Hematopoietic multipotent progenitor cell treated with erythropoietin and hydrocortisone succinate and interleukin-3 and kit ligand, for 8 days (in vitro differentiated cells): ENCODE measurements at places on chromosomes 1 and 21.

- DNase-seq, result no peak
Observed at GRCh38 chr1:232532901-232533300, 97.0 kb downstream of the SIPA1L2 start.

- DNase-seq, result no peak
Observed at GRCh38 chr21:33149181-33149580, 79.2 kb downstream of the OLIG1 start.

- DNase-seq, result no peak
Observed at GRCh38 chr1:30043256-30043655, 680.1 kb downstream of the MATN1 start.

- DNase-seq, result no peak
Observed at GRCh38 chr1:175388285-175388684, 195.7 kb upstream of the KIAA0040 start.

DNA sequence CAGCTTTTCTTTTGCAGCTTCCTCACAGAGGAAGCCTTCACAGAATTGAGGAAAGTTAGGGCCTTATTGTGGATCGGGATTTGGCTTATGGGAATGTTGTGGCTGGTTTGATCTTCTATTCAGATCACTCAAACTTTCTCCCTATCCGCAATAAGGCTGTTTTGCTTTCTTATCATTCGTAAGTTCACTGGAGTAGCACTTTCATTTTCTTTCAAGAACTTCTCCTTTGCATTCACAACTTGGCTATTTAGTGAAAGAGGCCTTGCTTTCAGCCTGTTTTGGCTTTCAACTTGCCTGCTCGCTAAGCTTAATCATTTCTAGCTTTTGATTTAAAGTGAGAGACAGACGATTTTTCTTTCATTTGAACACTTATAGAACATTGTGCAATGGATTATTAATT lies 181.9 kb upstream of the B3GALT2 start:
- DNase-seq, result no peak

- DNase-seq, result no peak
Observed at GRCh38 chr1:200873116-200873670, 412 bp downstream of the GPR25 start.

DNA sequence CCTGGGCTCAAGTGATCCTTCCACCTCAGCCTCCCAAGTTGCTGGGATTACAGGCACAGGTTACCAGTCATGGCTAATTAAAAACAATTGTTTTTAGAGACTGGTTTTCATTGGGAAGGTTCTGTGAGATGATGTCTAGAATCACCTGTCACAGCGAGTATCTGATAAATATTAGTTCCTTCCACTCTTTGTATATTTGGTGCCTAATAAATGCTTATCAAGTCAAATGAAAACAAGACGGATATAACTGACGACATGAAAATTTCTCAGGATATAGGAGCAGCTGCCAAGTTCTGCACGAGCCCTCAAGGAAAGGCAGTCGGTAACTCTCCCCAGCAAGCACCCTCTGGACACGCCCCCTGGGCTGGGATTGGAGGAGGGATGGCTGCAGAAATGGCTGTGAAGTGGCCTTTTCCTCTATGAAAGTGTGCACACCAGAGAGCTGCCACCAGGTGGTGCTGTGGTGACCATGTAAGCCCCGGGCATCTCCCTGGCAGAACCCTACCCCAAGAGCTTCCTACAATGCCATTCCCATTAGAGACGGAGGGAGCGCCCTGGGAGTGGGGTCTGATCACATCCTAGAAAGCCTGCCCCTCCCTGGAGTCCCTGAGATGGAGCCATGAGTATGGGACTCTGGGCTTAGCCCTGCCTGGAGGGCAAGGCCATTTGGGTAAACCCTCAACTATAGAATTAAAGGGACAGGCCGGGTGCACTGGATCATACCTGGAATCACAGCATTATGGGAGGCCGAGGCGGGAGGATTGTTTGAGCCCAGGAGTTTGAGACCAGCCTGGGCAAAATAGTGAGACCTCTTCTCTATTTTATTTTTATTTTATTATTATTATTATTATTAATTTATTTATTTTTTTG lies 50.9 kb downstream of the HTR6 start:
- peak; percentile 93 for DNase-seq

DNA sequence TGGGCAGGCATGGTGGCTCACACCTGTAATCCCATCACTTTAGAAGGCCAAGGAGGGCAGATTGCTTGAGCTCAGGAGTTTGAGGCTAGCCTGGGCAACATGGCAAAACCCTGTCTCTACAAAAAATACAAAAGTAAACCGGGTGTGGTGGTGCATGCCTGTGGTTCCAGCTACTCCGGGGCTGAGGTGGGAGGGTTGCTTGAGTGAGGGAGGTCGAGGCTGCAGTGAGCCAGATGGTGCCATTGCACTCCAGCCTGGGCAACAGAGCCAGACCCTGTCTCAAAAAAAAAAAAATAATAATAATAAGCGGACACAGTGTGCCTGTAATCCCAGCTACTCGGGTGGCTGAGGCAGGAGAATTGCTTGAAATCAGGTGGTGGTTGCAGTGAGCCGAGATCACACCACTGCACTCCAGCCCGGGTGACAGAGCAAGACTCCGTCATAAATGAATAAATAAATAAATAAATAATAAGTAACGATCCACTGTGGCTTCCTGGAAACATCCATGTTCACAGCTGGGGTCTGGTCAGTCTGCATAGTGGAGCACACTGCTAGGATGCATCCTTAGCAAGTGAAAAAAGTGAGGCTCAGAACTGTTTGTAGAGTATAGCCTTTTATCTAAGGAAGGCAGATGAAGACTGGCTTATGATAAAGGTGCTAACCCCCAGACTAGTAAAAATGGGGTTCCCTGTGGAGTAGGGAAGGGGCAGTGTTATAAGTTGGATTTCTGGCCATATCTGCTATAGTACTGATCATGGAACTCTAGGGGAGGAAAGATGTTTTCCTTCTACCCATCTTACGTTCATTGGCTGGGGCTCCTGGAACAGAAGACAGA lies 15.7 kb downstream of the PKNOX1 start:
- peak; percentile 60 for DNase-seq

DNA sequence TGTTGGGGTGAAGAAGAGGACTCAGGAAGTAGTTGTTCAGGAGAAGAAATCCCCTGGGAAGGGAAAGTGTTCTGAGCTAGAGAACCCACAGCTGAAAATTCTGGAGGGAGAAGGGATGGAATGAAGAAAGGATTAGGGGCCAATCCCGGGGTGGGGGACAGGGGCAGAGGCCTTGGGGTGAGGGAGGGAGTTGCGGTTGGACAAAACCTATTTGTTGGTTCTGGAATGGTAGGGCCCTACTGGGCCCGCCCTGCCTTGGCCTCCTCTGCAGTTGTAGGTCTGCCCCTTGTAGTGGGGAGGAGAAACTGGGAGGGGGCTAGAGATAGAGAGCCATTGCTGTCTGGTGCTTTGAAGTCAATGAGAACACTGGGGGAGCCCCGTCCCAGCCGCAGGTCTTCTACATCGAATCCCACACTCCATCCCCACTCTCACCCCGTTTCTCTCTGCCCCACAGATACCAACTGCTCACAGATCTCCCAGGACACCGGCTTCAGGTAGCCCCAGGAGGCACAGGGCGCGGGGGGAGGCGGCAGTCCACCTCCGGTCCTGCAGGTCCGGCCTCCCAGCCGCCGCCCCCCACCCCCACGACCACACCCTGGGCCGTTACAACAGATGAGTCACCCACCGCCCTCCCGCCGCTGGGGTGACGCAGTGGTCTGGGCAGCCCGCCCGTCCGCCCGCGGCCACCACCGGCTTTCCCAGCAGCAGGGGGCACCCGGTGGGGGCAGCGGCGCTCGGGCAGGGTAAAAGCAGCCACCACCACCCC lies 1.1 kb downstream of the TAGLN2 start:
- DNase-seq, result peak; percentile 71

- no peak for DNase-seq
Observed at GRCh38 chr1:76562292-76562691, 305.0 kb upstream of the ST6GALNAC5 start.

- DNase-seq, result no peak
Observed at GRCh38 chr1:53267761-53268160, 29.4 kb upstream of the MAGOH start.
